DMS 273 treated with DMSO at 0.1 percent for 48 hours (cell line): ENCODE measurements at places on chromosomes 12 and 14.

GRCh38 chr12:16914853-16915252 lies 308.9 kb upstream of the LMO3 start:
- no peak for DNase-seq

- DNase-seq, result peak; percentile 13
These were observed 1.9 kb downstream of the ATXN2 start for GRCh38 chr12:111596985-111597830.

- DNase-seq, result no peak
These were observed 187.9 kb downstream of the EPS8 start for GRCh38 chr12:15601210-15601800.

- DNase-seq, result no peak
These were observed 9.0 kb upstream of the IQSEC3 start for GRCh38 chr12:57539-57938.

GRCh38 chr14:61233436-61233956 lies 47.6 kb downstream of the TMEM30B start:
- DNase-seq, result no peak

DNA sequence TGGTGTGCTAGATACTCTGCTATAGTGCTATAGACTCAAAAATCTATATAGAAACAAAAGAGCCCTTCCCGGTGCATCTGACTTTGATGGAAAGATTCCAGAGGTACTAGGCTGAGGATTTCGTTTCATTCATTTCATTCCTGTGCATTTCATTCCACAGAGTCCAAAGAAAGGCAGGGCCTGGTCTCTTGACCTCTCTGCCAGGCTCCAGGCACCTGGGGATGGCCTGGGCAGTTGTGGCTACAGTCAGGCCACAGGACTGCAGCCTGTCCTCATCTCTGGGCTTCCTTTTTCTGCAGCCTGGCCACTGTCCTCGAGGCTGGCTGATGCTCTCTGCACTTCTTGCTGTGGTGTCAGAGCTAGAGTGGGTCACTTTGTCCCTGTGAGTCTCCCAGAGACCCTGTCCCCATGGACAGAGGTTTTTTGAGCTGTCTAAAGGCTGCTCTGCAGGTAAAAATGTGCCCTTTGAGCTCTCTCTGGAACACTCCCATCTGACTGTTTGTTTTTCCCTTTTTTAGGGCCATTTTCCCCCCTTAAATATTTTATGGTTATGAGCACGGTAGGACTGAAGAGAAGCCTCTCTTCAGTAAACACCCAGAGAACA lies 3.2 kb upstream of the VDR start:
- DNase-seq, result no peak

DNA sequence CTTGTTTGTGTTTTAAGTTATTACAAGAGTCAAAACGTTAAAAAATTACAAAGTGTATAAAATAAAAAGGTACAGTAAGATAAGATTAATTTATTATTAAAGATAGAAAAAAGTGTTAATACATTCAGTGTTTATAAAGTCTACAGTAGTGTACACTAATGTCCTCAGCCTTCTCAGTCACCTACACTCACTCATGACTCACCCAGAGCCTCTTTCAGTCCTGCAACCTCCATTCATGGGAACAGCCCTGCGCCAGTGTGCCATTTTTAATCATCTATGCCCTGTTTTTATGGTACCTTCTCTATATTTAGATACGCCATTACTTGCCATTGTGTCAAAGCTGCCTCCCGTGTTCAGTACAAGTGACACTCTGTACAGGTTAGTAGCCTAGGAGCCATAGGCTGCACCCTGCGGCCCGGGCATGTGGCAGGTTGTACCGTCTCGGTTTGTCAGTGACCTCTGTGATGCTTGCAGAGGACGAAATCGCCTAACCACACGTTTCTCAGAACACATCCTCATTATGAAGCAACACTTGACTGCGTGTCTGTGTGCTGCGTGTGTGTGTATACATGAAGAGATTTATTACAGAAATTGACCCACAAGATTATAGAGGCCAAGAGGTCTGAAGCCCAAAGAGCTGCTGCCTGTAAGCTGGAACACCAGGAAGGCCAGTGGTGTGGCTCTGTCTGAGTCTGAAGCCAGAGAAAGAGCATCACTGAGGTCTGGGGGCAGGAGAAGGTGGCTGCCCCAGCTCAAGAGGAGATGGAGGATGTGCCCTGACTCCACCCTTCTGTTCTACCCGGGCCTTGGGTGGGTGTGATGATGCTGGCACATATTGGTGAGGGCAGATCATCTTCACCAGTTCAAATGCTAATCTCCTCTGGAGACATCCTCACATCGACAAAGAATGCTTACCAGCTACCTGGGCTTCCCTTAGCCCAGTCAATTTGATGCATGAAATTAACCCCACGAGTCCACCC lies 116.6 kb upstream of the C14orf180 start:
- no peak for DNase-seq

DNA sequence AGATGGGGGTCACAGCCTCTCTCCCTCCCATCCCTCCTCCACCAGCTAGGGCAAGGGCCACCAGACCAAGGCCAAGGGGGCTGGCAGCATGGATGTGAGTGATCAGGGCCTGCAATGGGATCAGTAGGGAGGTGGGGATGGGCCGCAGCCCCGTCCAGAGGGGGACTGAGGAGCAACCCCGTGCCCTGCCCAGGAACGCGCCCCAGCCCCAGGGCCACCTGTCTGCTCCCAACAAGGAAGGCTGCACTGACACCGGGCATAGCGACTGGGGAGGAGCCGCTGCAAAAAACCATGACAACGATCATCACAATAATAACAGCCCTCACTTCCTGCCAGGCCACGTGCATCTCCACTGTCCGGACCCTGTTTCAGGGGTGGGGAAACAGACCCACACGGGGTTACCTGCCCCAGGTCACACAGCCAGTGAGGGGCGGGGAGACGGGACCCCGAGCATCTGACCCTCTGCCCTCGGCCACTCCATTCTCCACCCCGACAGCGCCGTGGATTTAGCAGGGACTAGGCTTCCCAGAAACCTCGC lies 24.3 kb downstream of the NCOR2 start:
- DNase-seq, result no peak

- DNase-seq, result peak; percentile 47
These were observed 64.9 kb downstream of the STXBP6 start for GRCh38 chr14:24984846-24985589.

- no peak for DNase-seq
These were observed 142.0 kb downstream of the PLXNC1 start for GRCh38 chr12:94290353-94290752.

GRCh38 chr12:117528538-117528937 lies 167.1 kb upstream of the NOS1 start:
- DNase-seq, result no peak

GRCh38 chr14:68143341-68143841 lies 323.8 kb downstream of the RAD51B start:
- peak; percentile 73 for DNase-seq

DNA sequence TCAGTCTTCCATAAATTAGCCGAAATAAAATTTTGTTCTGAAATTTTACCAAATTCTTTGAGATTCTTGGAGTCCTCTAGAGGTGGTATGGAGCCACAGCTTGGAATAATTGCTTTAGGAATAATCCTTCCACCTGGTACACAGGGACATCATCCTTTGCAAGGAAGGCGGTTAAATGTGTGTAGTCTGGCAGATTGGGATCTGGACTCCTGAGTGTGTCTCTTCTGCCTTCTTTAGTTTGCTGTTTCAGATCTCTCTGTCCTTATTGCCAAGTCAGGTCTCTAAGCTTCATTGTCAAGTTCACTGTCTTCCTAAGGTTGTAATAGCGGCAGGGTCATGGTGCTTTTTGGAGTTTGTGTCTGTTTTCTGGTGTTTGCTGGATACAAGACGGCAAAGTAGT lies 393.9 kb upstream of the RGS6 start:
- no peak for DNase-seq

GRCh38 chr12:71303199-71303598 lies 136.4 kb upstream of the LGR5 start:
- no peak for DNase-seq

DNA sequence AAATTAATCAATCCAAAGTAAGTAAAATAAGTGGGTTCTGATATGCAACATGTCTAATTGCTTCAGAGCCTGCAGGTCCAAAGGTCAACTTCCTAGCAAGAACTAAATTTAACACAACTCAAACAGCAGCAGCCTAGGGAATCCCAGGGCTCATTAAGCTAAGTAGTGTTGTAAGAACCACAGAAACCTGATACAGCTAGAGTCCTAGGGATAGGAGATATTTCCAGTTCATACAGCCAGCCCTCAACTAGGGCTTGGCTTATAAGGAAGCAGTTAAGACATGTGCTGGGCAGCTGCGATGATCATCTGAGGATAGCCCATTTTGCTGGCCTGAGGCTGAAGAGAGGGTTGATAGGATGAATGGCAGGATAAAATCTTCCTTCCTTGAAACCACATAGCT lies at the start of gene OR4Q3:
TSS of gene OR4Q3 (plus strand) at position 316 of the 400 bp plus-strand sequence.
- no peak for DNase-seq

- no peak for DNase-seq
These were observed 40.5 kb upstream of the MON2 start for GRCh38 chr12:62426089-62426488.

DNA sequence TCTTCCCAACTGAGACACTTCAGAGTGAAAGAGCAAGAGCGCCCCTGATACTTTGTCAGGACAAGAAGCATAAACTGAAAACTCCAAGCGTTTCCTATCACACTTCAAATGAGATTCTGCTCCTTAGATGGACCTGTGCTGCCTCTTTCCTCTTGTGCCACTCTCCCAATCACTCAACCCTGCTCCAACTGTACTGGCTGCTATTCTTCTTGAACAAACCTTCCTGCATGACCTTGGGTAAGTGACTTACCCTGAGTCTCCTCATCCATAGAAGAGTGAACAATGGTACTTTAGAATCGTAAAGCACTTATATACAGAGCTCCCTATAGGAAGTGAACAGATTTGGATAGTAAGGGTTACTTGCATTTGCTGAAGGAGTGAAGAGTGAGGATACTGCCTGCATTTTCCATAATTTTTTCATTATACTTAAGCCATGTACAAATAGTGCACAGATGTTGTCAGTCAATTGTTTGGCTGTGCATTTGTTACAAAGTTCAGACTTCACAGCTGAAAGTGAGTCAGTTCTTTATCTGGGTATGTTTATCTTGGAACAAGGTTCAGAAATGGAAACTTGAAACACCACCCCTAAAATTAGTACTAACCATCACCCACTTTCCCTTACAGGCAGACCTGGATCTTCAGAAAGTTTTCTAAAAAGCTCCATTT lies 10.8 kb downstream of the MTERF2 start:
- DNase-seq, result peak; percentile 18

DNA sequence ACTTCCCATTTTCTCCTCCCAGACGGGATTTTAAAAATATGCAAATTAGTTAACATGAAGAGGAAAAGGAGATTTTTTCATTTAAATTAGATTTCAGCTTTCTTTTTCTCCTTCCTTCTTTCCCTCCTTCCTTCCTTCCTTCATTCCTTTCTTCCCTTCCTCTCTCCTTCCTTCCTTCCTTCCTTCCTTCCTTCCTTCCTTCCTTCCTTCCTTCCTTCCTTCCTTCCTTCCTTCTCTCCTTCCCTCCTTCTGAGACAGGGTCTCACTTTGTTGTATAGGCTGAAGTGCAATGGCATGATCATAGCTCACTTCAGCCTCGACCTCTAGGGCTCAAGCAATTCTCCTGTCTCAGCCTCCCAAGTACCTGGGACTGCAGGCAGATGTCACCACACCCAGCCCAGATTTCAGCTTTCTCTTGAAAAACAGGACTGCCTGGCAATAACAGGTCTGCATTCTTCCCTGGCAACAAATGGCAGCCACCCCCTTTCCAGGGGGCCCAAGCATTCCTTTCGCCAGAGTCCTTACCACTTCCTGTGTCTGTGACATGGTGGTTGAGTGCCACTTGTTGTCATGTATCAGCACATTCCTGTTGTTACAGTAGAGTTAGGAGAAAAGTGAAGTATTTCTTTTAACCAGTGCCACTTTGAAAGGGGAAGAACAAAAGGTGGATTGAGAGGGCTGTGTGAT lies 119.1 kb downstream of the PTPN11 start:
- no peak for DNase-seq

- no peak for DNase-seq
These were observed 192.3 kb upstream of the FSCB start for GRCh38 chr14:44699391-44699790.

- no peak for DNase-seq
These were observed 115.7 kb downstream of the LGMN start for GRCh38 chr14:92632546-92633273.

GRCh38 chr12:49367381-49368239 lies at the start of gene SPATS2:
Gene SPATS2 (plus strand): TSS chr12:49367462. CDS start chr12:49461013, 93,551 bp downstream.
- no peak for DNase-seq

- no peak for DNase-seq
These were observed 98.8 kb downstream of the DACT1 start for GRCh38 chr14:58736606-58737005.

GRCh38 chr12:18343708-18344107 lies 82.4 kb downstream of the PIK3C2G start:
- no peak for DNase-seq

GRCh38 chr12:57543581-57543980 lies 3.4 kb downstream of the DCTN2 start:
- no peak for DNase-seq

DNA sequence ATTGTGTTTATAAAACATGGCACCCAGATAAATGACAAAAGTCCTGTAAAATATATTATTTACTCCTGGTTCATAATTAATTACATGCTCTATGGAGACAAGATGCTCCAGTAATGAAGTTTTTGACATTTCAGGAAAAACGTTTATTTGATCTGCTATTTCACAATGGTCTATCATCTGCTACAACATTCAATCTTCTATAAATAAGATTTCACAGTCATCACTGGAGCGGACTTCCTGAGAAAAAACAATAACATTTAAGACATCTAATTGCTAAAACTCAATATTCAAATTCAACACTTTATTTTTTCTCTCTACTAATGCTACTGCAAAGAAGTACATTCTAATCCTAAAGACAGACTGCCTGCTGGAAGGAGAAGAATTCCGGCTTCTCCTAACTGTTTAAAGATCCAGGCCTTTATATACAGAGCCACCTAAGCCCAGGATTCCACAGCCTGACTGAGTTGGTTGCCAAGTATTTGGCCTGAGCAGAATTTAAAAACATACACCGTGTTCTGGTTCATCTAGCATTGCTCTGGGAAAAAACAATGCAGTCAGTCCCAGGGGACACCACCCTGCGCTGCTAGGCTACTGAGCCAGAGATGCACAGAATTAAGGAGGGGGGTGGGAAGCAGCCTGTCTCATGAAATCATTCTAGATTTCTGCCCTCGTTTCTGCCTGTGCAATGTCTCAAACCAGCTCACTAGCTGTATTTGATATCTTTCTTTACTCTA lies 58.0 kb downstream of the TMTC1 start:
- DNase-seq, result no peak

DNA sequence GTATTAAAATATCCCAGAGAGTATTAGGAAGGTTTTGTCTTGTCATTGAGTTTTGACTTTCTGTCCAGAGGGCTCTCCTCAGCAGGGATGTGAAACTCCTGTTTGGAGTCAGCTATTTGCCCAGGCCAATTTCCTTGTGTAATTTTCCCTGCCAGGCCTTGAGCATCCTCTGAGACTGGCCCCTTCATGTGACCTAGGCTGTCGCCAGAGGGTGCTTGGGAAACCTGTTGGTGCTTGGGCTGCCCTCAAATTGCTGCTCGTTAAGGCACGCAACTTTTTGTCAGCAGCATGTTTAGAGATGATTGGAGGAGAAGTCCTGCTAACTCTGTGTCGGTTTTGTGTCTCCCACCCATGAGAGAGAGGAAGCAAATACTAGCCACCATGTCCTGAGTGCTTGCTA lies 39.1 kb downstream of the IQSEC3 start:
- DNase-seq, result no peak
